ENCODE measurements at places on chromosomes 7 and 10.

- DNase-seq: no peak
Measured at GRCh38 chr10:3972460-3973301, 187.7 kb upstream of the KLF6 start.

DNA sequence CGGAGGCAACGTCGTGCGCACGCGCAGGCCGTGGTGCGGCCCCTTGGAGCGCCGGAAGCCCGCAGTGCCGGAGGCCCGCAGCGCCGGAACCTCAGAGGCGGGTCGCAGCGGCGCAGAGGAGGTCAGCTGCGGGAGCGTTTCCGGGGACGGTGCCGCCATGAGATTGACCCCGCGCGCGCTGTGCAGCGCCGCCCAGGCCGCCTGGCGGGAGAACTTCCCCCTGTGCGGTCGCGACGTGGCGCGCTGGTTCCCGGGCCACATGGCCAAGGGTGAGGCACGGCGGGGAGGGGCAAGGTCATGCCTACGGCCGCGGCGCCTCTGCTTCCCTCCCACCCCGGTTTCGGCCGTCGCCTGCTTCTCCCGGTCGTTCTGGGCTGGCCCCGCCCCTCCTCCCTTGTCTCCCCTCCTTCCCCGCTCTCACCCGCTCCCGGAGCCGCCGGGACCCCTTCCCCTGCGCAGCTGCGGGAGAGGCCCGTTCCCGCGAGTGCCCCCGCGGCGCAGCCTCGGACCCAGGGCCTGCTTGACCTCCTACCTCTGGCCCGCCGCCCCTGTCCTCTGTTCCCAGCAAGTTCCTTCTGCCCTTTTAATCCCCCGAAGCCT, at the start of gene MTG1:
MTG1 (plus strand) TSS at position 94 of the 600 bp plus-strand sequence; CDS start at position 158, 64 bp downstream.
- peak; percentile 93 for DNase-seq

DNA sequence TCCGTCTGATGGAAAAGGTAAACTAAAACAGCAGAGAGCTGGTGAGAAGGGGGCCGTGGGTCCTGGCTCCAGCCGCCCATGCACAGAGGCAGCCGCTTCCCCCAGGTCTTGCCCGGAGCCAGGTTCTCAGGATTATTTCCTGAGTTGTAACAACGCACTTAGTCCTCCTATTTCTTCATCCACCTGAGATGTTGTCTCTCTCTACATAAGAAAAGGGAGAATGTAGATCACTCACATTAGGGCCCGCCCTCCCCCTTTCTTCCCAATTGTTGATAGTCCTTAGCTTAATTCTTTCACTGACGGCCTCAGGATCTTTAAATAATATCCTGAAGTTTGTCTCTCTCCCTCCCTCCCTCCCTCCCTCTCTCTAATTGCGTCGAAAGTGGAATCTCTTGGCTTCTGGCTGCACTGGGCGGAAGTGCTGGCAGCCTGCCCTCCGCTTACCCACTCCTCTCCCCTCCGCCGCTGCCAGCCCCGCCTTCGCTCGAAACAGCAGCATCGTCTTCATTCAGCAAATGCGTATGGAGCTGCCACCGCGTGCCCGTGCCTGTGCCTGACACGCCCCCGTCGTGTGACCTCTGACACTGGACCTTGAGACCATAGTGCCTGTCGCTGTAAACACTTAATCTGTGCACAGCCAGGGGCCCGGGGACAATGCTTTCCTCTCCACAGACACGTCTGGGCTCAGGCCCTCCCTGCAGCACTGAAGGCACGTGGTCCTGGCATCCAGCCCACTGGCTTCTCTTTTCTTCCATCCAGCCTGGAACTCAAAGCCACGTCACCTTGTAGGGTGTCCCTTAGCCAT, 174.5 kb upstream of the PPP2R2D start:
- DNase-seq: no peak

GRCh38 chr7:143279186-143280098, 5.3 kb upstream of the TMEM139 start:
- no peak for DNase-seq

DNA sequence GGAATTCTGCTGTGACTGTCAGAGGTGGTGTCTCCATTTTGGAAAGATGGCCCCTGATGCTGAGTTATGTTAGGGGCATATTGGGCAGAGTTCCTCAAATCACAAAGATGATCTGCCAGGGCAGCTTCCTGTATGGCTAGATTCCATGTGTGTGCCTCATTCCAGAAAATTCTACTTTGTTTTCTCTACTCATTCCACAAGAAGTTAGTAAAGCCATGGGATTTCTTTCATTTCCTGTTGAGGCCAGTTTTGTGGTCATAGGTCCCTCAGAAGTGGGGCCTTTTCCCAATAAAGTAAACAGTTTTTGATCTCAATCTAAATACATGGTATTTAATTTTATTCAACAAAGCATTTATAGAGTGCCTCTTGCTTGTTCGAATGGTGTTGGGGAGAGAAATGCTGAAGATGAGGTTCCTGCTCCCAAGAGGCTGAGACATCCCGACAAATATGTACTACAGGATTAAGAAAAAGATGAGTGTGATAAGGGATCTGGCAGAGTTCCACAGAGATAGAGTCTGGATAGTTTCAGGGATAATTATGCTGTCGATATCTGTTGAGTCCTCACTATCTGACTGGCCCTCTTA, 33.0 kb downstream of the MINDY4 start:
- no peak for DNase-seq

GRCh38 chr7:48365010-48365409, 193.8 kb downstream of the ABCA13 start:
- no peak for DNase-seq

DNA sequence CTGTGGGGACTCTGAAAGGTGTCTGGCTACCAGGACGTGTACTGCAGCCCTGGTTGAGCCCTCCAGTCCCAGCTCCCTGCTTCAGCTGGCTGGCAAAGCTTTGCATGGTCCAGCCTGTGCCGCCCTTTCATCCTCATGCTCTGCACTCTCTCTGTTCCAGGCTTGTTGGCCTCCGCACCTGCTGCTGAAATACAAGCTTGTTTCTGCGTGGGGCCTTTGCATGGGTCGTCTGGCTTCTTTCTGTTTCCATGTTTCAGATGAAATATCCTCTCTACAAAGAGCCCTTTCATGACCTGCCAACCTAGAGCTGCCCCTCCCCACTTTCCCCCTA, 45.9 kb downstream of the TSPAN15 start:
- no peak for DNase-seq

GRCh38 chr7:102933763-102934162, 21.0 kb downstream of the LRRC17 start:
- DNase-seq: no peak

DNA sequence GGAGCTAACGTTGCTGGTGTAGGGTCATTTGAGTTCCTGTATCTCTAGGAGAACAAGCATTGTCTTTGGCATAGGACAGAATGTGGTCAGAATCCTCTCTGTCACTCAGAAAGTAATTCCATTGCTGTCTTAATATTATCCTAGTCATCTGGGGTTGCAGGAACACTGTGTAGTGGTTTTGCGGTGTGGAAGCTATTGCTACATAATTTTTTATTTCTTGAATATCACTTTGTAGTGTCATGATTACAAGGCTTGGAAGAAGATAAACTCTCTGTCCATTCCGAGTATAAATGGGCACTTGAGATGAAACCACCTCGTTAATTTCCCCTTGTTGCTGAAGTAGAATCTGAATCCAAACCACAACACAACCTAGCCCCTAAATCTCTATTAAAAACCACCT, 919.2 kb downstream of the LRMDA start:
- no peak for DNase-seq

DNA sequence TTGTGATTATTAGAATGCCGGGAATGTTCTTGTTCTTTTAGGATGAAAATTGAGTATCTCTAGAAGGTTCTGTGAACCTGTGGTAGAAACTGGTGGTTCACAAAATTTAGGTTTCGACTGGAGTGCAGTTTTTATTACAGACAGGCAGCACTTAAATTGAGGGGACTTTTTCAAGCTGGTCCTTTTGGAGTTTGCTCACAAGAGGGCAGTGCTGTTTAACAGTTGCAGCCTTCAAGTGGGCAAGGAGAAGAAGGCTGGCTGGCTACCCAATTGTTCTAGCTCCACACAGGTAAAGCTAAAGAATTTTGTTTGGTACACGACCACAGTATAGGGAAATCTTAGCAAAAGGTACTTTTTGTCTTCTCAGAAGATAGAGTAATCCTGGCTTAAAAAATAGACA, 233.6 kb downstream of the SNX13 start:
- DNase-seq: peak; percentile 49

GRCh38 chr10:115063701-115064658, 29.2 kb upstream of the ATRNL1 start:
- DNase-seq: no peak

GRCh38 chr7:143296686-143297085, 8.5 kb downstream of the CASP2 start:
- DNase-seq: no peak

GRCh38 chr7:26200038-26200443, 505 bp downstream of the HNRNPA2B1 start:
- peak; percentile 90 for DNase-seq

DNA sequence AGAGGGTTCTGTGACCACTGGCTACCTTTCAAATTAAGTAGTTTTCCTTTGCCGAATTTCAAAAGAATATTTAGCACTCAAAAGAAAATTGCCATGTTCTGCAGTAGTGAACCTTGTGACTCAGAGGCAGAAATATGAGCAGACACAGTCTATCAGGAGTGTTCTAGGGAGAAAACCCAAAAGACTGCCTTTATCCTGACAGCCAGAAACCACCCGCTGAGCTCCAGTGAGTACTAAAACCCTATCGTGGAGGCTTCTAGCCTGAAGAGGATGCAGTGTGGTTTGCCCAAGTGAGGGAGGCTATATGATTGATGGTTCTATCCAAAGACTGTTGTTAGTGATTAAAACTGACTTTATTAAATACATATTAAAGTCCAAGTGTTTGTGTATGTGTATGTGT, 21.9 kb downstream of the CHRM2 start:
- no peak for DNase-seq

DNA sequence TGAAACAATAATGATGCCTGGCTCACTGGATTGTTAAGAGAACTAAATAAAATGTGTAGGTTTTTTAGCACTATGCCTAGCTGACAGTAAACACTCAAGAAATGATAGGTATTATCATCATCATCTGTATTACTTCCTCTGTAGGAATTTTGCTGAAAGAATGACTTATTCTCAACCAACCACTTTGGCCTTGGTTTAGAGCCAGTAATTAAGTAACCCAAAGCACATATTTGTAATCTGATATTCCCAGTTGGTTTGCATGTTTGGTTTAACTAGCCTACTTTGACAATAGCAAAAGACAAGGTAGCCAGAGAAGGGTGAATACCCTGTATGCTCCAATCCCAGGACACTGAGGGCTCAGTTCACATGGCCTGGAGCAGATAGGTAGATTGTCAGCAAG, 34.4 kb downstream of the BCAP29 start:
- no peak for DNase-seq

DNA sequence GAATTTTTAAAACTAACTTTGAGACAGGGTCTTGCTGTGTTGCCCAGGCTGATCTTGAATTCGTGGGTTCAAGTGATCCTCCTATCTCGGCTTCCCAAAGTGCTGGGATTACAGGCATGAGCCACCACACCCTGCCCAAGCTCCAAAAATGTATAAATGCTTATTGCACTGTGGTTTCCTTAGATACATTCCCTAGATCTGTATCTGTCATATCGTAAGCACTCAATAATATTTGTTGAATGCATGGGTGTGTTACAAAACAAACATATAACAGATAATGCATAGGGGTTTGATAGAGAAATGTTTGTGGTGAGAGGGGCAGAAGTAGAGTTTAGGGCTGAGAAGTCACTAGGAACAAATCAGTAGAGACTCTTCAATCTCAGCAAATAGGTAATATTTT, 955.3 kb upstream of the C7orf33 start:
- no peak for DNase-seq

- no peak for DNase-seq
Measured at GRCh38 chr10:84375011-84375410, 46.6 kb downstream of the CCSER2 start.
